ENCODE measurements at places on chromosomes 11 and 22.

DNA sequence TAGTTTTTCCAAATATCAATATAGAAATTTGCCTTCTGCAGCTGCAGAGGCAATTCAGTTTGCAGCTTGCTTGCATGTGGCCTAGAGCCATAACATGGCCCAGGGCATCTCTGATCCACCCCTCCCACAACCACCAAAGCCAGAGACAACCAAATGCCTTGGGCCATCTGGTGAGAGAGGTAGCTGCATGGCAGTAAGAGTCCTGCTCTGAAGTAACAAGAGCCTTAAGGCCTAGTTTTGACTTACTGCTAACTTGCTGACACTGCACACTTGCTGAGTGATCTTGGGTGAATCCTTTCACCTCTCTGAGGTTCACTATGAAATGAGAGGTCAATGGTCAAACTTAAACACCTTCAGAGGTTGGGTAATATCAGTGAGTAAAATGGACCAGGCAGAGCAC lies 4.9 kb upstream of the SPECC1L start:
- DNase-seq: no peak

DNA sequence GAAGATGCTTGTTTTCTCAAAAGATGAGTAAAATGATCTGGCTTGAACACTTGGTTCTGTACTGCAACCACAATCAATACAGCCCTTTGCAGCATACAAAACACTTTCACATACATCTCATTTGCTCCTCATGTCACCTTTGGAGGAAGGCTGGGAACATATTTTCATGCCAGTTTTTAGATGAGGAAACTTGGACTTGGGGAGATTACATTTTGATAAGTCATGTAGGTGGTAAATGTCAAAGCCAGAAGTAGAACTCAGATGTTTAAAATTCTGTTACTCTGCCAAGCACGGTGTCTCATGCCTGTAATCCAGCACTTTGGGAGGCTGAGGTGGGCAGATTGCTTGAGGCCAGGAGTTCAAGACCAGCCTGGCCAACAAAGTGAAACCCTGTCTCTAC lies 121.8 kb downstream of the MICAL2 start:
- no peak for DNase-seq

GRCh38 chr22:50262460-50262911 lies 1.0 kb upstream of the MAPK12 start:
- DNase-seq: no peak

DNA sequence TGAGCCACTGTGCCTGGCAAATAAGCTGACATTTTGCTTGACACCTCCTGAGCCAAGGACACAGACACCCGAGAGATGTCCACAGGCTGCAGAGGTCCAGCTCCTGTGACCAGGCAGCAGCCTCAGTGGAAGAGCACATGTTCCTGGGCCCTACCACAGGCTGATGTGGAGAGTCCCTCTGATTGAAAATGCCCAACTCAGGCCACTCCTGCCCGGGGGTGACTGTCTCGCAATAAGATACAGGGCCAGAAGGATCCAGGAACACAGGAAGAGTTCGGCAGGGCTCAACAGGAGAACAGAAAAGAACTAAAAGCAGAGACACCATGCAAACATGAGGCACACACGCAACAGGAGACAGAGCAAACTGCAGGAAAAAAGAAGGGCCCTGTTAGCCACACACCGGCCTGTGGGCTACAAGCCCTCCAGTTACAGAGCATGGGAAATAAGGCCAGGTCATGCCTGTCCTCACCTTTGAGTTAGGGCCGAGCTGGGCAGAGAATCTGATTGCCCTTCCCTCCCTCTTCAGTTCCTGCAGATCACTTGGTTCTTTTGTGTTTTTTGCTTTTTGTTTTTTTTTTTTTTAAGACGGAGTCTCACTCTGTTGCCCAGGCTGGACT lies 28.3 kb upstream of the MALAT1 start:
- DNase-seq: no peak

DNA sequence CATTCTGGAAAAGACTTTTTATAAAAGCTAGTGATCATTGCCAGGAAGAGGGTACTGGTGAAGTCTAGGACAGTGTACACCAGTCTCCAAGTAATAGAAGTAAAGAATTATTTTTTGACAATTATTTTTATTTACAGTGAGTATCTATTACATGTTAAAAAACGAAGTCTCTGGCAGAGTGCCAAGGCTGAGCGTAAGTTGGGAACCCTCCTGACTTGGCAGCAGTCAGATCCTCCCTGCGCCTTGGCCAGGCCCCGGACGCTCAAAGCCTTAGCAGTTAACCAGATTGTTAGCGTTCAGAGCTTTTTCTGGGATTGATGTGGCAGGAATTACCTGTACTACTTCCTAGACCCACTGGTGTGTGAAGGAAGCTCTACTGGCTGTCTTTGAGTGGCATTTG lies 38.1 kb upstream of the CTTN start:
- DNase-seq: no peak

- no peak for DNase-seq
Observed at GRCh38 chr11:65906602-65907001, 6.4 kb upstream of the FOSL1 start.

DNA sequence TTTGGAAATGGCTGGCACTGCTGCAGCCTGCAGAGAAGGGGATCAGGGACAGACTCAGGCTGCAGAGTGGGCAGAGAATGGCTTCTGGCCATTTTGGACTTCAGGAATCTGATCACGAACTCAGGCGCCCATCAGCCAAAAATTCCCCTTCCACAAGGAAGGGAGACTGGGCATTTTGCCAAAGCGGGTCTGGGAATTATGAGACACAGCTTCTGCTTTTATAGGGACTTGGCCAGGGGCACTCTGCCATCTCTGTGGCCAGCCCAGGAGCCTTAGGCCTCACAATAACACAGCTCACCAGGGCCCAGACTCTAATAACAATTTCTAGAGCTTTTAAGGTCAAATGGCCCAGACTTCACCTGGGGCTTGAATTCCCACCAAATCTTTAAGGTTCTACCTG lies 74.7 kb downstream of the CHST1 start:
- DNase-seq: no peak

- no peak for DNase-seq
Observed at GRCh38 chr22:47178339-47178738, 415.9 kb downstream of the TBC1D22A start.

GRCh38 chr11:80365076-80365725 lies 924.4 kb upstream of the TENM4 start:
- DNase-seq: no peak

GRCh38 chr11:130612291-130612851 lies 163.9 kb downstream of the ADAMTS15 start:
- DNase-seq: no peak

DNA sequence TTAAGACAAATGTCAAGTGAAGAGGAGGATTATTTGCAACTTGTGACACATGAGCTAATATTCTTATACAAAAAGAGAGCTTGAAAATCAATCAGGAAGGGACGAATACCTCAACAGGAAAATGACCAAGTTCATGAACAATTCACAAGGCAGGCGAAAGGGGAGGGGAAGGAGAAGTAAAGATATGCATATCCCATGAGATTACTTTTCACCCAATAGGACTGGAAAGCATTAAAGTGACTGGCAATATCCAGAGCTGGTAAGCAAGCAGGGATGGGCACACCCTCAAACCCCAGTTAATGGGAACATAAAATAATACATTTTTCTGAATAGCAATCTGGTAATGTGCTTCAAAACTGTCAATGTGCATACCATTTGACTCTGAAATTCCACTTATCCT lies 129.5 kb downstream of the SLC1A2 start:
- DNase-seq: no peak

GRCh38 chr11:126318574-126319373 lies 14.9 kb downstream of the DCPS start:
- no peak for DNase-seq

DNA sequence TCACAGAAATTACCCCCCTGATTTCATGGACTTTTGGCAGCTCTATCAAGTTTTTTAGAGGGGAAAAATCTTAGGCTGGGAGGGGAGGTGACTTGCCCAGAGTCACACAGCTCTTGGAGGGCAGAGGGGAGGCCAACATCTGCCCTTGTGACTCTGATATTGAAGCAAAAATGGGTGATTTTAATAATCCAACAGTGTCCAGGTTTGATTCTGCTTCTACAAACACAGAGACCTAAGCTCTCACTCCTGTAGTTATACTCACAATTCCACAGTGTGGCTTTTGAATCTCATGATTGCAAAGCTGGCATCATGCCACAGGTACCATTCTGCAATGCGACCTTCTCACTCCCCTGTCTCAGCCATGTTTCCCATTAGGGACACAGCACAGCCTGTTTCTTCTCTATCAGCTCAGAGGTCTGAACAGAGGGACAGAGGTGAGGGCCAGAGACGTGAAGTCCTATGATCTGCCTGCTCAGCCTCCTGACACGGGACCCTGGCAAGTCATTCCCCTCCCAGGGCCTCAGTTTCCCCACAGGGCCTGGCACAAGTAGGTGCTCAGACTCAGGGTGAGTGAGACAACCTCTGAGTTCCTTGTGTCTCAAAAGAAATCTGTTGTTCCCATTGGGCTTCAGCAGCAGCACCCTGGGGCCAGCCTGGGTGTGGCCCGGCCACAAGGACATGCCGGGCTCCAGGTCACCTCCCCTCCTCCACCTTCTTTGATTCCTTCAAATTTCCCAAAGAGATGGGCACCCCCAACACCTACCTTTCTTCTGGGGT lies 766 bp downstream of the APOL2 start:
- DNase-seq: no peak

DNA sequence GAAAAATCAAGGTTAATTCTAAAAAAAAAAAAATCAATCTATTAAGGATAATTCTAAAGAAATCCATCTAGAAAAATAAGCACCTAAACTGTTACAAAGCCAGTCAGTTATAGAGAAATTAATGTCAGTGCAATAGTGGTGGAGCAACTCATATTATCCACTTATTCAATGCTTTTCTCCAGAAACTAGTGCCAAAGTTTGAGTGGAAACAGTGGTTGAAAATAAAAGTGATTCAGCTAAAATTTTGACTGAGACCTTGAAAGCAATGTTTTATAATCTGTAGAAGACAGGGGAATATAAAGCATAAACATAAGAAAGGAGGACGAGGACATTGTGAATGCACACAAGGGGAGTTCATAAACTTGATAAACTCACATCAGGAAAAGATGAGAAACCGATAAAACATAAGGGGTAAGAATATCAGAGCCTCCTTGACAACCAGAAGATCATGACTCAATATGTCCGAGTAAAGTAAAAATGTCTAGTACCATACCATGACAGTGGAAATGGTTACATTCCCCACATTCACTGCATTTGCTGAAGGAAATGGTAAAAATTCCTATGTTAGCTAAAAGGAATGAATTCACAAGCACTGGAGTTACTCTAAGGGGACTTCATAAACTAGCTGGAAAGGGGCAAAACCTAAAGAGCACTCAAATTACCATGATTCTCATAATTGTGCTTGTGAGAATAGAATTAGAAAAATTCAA lies 58.7 kb upstream of the SLC5A12 start:
- no peak for DNase-seq

DNA sequence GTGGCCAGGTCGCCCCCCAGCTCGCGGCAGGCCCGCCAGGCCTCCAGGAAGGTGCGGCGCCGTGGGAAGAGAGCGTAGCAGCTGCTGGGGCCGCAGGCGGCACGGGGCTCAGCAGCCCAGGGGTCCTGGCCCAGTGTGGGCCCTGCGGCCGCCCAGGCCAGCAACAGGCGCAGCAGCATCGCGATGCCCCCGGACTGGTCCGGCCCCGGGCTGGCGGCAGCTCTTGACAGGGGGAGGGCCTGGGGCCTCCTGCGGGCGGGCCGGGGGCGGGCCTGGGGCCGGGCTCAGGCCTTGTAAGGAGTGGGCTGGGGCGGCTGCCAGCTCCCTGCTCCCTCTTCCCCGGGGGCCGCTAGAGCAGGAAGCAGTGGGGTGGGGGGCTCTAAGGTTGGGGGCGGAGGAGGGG lies at the start of gene CD248:
CD248 (minus strand) TSS at position 196 of the 403 bp plus-strand sequence; CDS start at position 179, 17 bp downstream.
- no peak for DNase-seq

DNA sequence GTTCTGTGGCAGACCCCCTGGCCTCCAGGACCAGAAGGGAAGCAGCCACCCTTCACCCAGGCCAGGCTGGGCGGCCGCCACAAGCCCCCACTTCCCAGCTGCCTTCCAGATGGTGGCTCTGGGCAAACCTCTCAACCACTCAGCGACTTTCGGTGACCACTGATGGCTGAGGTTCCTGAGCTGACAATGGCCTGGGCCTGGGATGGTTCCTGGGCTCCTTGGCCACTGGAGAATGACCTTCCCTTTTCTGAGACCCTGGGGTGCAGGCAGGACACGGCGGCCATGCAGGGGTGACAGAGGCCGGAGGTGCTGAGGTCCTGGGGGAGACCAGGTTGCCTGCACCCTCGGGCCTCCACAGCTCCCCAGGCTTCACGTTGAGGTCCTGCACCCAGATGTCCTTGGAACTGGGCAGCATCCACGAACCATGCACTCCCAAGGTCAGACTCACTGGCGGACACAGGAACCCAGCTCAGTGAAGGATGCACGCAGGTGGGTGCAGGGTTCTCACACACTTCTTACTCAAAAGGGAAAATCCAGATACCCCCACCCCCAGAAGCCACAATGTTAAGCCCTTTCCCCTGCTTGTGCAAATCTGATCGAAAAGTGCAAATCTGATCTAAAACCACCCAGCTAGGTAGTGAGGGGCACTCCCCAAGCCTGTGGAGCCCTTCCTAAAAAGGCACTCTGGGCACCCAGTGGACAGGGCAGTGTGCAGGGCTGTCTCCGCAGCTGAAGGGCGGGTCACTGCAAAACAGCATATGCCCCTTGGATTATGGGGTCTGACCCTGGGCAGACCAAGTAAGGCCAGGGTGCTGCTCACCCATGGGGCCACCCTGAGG lies 13.9 kb upstream of the PHLDA2 start:
- DNase-seq: no peak

GRCh38 chr22:43090130-43090789 lies 1.1 kb upstream of the TTLL1 start:
- peak; percentile 21 for DNase-seq

- DNase-seq: no peak
Observed at GRCh38 chr11:28606930-28607329, 498.7 kb downstream of the METTL15 start.

DNA sequence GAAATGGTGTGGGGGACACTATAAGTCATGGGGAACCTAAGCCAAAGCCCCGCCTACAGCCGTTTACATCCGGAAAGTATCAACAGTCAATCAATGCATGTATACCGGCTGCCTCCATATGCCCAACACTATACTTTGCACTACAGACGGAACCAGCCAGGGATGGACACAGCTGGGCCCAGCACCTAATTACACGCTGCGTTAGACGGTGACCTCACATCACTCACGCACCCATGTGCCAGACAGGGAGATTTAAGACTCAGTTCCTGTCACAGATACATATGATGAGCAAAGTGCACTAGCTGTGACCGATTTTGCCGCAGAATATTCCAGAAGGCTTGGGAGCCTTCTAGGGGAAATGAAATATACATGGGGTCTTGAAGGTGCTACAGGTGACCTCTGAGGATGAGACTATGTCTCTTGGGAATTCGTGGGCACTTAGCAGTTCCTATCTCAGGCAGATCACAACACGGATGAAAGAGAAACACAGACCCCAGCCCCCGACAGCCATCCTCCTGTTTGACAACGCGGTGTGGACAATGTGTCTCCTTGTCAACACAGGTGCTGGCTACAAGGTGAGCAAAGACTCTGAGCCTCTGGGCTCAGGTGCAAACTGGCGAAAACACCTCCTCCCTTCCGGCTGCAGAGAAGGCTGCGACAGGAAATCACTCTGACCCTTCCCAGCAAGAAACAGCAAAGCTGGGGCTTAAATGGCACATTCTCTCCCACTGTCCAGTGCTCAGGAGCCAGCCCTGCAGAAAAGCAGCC lies 8.0 kb downstream of the AHNAK start:
- DNase-seq: no peak

GRCh38 chr22:32216911-32217310 lies 12.0 kb upstream of the RFPL2 start:
- no peak for DNase-seq

GRCh38 chr11:59647245-59647980 lies 21.4 kb downstream of the PATL1 start:
- no peak for DNase-seq

- no peak for DNase-seq
Observed at GRCh38 chr11:100719362-100719761, 32.3 kb downstream of the ARHGAP42 start.
